ENCODE measurements at places on chromosomes 13 and 19. TPM values are rescaled to one million over a fixed set of nuclear protein-coding genes. Genes with fewer than 3 reads are reported as not detected.

Gene CYP2A13
- total RNA-seq, result not detected

Gene SLAIN1
- 0.69 TPM for total RNA-seq

Gene DKKL1
- total RNA-seq, result 0.50 TPM

Gene PRR20E
- total RNA-seq, result not detected

Gene SIGLECL1
- total RNA-seq, result not detected

Gene FFAR2
- not detected for total RNA-seq

Gene UBE2L5
- total RNA-seq, result not detected
